Fibroblast of skin of abdomen (primary cell): ENCODE measurements at places on chromosomes 7 and 10.

DNA sequence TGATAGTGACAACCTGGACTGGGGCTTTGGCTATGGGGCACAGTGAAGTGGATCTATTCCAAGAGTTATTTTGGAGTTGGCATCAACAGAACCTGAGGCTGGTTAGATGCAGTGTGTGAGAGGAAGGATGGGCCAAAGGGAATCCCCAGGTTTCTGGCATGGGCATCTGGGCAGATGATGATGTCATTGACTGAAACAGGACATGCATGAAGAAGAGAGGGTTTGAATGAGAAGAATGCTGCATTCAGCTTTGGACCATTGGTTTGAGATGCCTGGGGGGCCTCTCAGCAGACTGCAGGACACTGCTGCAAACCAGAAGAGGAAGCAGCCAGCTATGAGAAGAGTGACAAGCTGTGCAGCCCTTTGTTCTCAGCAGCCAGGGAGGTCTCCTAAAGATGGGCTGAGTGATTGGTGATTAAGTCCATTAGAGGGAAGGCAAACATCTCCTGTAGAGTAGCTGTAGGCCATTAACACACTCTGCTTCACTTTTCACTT is 23.1 kb upstream of the PIK3CG start:
- DNase-seq, result peak; percentile 12

DNA sequence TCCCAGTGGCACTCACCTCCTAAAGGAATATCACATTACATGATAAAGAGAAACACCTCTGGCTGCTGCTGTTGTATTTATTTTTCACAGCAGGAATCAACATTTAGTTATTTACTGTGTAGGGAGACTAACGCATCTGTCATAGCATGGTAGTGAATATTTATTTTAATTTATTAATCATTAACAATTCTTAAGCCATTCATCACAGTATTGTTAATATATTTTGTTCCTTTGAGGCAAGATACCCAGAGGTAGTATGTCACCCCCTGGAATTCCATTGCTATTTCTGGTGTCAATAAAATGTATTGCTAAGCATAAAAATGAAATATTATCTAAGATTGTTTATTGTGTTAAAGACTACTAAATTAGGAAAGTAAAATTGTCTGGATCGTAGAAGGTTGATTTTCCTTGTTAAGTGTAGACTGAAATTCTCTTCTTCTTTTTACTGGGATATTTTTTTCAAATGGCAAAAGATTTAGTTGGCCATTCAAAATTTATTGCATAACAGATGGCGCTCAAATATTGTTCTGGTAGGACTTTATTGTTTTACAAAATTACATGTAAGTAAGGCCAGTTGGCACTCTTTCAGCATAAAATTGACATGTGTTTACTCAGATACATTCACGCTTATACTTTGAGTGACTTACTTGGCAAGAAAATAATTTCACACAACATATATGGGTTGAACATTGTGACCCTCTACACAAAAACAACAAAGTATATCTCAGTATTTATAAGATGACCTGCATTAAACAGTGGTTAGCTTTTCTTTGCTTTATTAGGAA is 1358.7 kb upstream of the SORCS1 start:
- DNase-seq, result no peak

DNA sequence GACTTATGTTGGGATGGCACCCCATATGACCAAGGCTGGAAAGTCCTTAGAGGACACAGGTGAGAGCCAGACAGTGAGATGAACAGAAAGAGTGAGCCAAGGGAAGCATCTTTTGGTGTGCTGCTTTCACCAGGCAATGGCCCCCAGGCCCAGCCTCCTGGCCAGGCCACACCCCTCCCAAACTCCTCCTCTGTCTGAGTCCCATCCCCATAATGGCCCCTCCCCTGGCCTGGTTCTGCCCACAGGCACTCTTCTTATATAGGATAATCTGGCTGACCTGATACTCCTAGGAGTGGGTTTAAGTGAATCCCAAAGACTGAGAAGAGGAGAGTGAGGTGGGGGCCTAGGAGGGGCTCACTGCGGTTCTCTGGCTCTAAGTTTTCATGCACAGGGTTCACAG is 252.5 kb downstream of the RPS24 start:
- no peak for DNase-seq

DNA sequence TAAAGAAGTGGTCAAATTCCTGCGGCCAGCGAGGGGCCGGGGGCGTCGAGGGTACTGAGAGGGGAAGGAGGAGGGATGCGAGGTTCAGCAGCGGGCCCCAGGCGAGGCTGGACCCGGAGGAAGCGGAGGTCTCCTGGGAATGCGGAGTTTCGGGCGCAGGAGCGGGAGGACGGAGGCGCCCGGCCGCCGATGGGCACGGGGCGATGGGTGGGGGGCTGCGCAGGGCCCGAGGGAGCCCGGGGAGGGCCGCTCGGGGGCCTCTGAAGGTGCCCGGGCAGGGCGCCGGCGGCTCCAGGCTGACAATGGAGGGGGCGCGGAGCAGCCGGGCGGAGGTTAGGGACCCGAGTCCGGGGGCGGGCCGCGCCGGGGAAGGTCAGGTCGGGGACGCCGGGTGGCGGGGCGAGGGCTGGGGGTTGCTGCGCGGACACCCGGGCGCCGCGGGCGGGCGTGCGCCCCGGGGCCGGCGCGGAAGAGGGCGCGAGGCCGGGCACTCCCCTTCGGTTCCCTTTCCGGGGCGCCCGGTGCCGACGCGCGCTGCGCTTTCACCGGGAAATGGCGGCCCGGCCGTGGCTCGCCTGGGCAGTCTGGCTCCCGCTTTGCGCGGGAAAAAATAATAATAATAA is 683 bp downstream of the MACROH2A2 start:
- peak; percentile 17 for DNase-seq

DNA sequence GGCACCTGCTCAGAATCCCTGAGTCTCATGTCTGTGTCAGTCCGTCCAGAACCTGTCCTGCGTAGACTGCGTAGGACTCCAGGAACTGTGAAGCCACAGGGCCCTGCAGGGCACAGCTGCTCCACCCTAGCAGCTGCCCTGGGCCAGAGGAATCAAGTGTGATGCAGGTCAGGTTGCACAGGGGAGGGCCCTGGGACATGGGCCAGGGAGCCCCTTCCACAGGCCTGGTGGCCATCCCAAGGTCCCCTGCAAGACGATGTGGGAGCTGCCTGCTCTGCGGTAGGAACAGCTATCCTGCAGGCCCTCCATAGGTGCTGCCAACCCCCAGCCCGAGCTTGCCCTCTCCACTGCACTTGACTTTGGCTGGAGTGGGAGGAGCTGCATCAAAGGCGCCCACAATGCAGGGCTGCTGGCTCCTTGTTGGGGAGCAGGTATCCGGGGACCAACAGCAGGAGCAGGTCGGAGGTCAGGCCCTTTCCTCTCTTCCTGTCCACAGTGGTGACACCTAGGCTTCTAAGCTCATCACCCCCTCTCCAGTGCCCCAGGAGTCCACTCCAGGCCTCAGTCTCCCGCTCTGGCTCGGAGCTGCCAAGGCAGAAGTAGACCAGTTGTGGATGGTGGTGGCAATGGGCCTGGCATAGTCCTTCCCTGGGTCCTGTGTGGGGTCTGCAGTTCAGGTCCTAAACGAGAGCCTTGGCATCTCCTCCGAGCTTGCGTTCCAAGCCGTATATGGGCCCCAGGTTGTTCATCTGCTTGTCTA is 149.1 kb downstream of the MAPK8 start:
- no peak for DNase-seq

DNA sequence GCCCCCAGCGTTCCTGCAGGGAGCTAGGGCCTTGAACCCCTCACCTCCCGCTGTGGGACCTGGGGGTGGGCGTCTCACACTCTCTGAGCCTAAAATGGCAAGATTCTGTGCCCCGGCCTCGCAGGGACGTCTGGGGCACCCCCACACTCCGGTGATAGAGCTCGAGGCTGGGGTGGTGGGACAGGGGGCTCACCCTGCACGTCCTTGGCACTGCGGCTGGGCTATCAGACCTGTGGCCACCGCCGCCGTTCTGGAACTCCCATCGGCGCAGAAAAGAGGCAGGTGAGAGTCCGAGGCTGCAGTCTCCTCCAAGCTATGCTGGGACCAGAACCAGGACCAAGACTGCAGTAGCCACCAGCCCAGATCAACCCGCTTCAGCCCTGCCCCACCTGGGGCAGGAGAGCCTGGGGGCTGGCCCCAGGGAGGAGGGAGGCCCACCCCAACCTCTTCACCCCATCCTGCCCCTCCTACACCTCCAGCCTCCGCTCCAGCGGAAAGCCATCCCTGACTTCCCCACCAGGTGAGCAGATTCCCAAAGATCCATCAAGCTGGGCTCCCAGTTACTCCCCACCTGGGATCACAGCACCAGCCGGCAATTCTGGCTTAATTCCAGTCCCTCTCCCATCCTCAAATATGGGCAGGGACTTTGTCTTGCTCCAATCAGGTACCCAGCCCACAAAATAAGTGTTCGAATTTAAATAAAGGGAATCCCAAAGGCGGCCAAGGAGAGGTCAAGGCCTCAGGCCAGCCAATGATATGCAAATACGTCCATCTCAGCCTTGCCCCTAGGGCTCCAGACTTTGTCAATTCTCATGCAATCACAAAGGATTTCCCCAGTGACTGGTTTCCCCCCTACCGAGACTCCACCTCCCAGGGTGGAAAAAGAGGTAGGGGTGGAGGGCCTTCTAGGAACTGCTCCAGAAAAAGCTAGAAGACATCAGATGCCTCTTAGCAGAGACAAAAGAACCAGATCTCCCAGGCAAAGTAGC is 16.4 kb downstream of the TNRC18 start:
- DNase-seq, result peak; percentile 45

DNA sequence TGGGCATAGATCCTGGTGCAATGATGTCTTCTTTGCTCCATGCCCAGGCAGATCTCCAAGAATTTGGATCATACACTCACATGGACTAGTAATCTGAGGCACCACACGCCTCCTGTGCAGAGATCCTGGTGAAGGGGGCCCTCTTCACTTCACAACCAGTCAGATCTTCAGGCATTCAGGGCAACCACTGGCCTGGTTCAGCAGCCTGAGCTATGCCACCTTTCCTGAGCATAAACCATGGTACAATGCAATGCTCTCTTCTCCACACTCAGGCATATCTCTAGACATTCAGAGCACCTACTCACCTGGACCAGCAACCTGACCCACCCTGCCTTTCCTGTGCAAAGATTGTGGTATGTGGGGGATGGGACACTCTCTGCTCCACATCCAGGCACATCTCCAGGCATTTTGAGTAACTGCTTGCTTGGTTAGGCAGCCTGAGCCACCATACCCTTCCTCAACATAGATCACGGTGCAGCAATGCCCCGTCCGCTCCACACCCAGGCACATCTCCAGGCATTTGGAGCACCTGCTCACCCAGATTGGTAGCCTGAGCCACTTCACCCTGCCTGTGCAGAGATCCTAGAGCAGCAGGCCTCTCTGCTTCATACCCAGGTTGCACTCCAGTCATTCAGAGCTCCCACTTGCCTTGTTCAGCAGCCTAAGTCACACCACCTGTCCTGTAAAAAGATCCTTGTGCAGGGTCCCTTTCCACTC is 532.2 kb upstream of the STEAP1 start:
- no peak for DNase-seq

GRCh38 chr10:6394084-6394483 is 186.0 kb downstream of the PRKCQ start:
- DNase-seq, result no peak

DNA sequence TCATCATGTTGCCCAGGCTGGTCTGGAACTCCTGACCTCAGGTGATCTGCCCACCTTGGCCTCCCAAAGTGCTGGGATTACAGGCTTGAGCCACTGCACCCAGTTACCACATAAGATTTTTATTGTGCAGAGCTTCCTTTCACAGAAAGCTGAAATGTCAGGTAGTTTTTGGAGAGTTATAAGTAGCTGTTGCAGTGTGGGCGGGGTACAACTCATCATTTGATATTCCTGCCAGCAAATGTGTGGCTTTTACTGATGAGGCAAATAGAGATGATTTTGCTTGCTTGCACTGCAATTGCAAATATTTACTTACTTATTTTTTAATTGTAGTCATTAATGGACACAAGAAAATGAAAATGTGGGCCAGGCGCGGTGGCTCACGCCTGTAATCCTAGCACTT is 32.4 kb downstream of the NKX2-3 start:
- DNase-seq, result no peak

DNA sequence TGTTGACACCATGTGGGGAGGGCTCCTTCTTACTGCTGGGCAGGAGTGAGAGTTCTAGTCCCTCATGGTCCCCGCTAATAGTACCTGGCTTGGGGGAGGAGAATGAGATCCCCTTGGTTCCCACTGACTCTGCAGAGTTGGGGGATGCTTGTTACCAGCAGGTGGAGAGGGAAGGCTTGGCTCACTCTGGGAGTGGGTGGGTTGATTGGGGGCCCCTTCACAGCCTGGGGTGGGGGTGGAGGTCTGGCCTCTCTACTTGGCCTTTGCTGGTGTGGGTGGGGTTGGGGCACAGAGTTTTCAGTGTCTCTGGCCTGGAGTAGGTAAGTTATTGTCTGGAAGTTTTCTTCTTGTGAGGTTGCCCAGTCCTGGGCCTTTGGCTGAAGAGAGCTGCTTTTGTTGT is 31.9 kb downstream of the ADCY1 start:
- DNase-seq, result no peak

DNA sequence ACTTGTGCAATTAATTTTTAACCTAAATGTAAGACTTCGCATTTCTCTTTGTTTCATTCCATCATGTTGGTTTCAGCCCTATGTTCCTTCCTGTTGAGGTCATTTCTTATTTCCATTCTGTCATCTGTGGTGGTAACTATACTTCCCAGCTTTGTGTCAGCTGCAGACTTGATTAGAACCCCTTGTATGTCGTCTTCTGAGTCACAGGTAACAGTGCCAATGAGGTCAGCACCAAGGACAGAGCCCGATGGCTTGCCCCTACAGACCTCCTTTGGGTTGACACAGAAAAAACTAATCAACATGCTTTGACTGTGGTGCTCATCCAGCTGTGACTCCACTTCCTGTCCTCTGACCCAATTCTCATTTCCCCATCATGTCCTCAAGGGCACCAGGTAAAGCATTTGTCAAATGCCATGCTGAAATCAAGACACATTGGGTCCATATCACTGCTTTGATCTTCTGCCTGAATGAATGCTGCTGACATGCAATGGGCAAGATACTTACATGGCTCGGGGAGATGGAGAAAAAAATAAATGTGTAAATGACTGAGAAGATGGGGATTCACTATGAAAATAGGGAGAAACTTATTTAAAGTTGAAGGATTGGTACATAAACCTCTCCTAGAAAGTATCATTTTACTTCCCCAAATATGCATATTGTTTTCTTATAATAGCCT is 25.6 kb upstream of the CRTAC1 start:
- peak; percentile 13 for DNase-seq

DNA sequence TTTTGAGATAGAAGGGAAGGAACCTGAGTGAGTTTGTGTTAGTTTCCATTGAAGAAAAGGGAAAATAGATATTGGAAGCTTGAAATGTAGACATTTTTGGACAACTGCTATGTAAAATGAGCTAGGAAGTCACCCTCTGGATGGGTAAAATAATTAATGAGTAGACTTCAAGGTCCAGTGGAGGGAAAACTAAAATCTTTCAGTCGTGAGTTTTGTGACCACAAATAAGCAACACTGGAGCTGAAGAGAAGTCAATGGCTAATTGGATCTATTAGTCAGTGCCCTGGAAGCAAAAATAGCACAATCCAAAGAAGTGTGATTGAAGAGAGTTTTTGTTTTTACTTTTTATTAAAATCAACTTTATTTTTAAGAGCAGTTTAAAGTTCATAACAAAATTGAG is 123.4 kb downstream of the MYO3A start:
- DNase-seq, result no peak
